ENCODE measurements at places on chromosomes 13 and 19. TPM values are rescaled to one million over a fixed set of nuclear protein-coding genes. Genes with fewer than 3 reads are reported as not detected.

DNA sequence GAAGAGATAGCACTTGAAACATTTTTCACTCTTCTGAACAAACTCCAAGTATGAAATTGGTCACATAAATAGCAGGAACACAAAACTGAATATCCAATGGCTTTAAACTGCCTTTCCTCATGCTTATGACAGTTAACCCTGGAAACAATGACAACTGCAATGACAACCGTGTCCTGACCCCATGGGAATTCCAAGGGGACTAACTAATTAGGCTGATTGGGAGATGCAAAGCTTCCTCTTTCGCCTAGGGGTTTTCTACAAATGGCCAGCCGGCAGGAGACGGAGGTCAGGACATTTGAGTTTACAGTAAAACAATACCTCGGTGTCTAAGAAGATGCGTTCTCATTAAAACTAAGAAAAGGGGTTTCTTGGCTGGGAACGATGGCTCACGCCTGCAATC, 53.0 kb upstream of the URAD start:
- no peak for DNase-seq

DNA sequence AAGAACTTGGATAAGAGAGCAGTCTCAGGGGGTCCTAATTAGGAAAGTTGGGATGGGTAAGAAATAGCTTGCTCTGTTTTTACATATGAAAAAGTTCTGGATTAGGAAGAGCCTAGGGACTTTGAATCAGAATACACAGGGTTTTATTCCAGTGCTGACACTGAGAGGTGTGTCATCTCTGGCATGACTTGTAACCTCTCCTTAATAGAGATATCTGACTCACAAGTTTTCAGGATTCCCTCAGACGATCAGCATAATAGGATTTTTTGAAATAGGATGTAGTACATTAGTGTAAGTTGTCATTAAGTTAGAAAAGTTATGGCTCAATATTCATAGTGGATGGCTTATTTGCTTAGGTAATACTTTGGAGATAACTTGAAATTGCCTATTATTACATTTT, 555.2 kb upstream of the MIR17HG start:
- peak; percentile 9 for DNase-seq

GRCh38 chr19:15381864-15382263, 2.3 kb upstream of the AKAP8 start:
- DNase-seq, result no peak

- DNase-seq, result no peak
These were observed 11.9 kb upstream of the PRKD2 start for GRCh38 chr19:46728693-46729339.

GRCh38 chr19:7912144-7912696, 2.4 kb upstream of the TGFBR3L start:
- no peak for DNase-seq

GRCh38 chr13:97934590-97934989, 18.9 kb upstream of the IPO5 start:
- DNase-seq, result no peak

DNA sequence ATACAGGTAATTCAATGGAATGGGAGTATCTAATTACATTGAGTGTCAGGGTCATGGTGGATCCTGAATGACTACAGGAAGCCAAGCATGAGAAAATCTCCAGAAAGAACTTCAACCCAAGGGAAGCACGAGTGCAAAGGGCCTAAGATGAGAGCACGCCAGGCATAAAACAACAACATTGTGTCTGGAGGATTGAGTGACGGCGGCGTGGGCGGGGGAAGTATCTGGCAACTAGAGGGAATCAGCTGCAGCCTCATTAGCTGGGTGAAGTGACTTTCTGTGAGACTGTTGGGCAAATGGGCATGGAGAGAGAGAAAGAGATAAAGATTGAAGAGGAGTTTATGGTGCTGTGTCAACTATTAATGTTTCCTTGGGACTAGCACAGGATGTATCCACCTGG, 194.3 kb downstream of the GPC6 start:
- no peak for DNase-seq

DNA sequence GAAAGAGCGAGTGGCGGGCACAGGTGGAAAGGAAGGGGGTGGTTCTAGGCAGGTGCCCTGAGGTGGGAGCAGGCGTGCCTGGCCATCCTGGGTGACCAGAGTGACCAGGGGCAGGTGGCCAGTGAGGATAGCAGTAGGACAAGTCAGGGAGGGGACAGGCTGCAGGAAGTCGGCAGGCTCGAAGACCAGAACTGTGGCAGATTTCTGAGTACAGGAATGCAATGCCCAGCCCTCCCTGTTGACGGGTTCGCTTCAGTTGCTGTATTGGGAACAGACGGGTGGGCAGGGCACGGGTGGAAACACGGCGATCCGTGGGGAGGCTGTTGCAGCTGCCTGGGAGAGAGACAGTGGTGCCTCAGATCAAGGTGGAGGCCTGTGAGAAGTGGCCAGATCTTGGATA, 1.9 kb downstream of the ZNF628 start:
- DNase-seq, result no peak

GRCh38 chr13:75180805-75181455, 301.0 kb downstream of the TBC1D4 start:
- no peak for DNase-seq

- DNase-seq, result peak; percentile 64
These were observed 3.6 kb downstream of the CD37 start for GRCh38 chr19:49338691-49339300.

DNA sequence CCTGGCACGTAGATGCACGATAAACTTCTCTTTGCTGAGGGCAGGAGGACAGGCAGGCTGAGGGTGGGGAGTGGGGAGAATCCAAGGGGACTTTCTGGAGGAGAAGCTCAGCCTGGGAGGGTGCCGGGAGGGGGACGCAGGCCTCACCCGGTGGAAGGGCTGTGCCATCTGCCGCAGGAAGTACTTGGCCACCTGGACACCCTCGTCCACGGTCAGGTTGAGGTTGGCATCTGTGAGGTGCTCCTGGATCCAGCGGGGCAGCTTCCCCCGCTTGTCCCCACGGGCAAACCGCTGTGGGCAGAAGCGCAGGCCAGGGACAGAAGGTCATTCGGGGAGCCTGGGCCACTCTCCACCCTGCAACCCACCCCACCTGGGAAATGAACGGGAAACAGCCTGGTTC, 11.5 kb downstream of the KLC3 start:
- DNase-seq, result no peak

- no peak for DNase-seq
These were observed 14.4 kb upstream of the GARIN5A start for GRCh38 chr19:50490991-50491472.

GRCh38 chr13:34757441-34757840, 184.6 kb upstream of the NBEA start:
- DNase-seq, result no peak

DNA sequence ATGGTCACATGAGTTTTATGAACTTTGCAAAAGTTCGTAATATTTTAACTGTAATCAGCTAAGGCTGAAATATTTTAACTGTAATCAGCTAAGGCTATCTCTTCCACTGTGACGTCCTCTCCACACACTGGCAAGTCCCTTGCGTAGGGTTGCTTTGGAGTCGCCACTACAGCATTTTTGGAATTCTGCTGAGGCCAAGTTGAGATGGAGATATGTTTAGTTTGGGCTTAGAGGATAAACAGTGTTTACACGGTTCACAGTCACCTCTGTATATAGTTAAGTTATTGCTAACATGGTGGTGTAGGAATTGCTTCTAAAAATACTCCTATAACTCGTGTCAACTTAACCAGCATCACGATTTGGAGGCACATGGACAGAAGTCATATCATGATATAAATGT, 143.6 kb upstream of the SERP2 start:
- no peak for DNase-seq

DNA sequence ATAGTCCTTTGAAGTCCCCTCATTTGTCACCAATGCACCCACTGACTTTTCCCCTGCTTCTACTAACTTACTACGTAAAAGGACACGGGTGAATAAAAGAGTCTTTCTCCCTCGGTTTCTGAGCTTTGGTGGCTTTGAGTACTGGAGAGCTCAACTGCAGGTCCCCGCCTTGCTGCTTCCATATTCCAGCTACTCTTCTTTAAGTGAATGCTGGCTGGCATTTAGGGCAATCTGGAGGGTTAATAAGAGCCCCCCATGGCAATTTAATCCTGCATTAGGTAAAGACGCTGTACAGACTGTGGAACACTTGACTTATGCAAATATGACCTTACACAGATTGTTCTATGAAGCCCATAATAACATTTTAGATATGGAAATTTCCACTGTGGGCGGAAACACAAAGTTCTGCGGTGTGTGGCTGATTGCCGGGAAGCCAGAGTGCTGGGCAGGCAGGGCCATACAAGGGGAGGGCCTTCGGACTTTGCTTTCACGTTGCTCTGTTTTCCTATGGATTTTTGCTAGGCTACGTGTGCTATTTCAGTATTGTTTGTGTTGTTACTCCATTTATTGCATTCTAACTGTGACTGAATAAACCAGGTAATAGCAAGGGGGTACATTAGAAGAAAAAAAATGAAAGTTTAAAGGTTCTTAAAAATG, 97.5 kb downstream of the SLC10A2 start:
- no peak for DNase-seq

- DNase-seq, result no peak
These were observed at the start of gene DOCK6 for GRCh38 chr19:11261971-11262839. TSS of gene DOCK6 (minus strand) at chr19:11262524. CDS start at chr19:11262440, 84 bp downstream.

Gene ZNF578
- total RNA-seq, result 6.5 TPM

Gene CGB3
- not detected for total RNA-seq

DNA sequence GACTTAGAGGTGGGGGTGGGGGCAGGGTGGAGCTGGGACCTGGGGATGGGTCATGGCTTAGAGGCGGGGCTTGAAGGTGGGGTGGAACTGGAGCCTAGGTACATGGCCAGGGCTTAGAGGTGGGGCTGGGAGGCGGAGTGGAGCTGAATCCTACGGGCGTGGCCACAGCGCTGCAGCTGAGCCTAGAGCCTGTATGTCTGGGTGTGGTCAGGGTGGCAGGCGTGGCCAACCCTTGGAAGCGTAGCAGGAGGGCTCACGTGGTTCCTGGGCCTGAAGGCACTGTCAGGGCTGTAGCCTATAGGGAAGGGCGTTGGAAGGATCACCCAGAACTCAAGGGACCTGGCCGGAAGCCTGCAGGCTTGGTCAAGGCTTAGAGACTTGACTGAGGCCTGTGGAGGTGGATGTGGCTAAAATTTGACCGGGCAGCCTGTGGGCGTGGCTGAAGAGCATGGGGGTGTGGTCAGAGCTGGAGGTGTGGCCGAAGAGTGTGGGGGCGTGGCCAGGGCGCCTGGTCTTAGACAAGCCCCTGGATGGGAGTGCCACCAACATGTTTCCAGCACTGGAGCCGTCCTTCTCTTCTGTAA, 24.3 kb downstream of the COLGALT1 start:
- DNase-seq, result no peak

All from renal cortical epithelial cell (primary cell).